Fibroblast of skin of abdomen (primary cell): ENCODE measurements at places on chromosomes 5 and 9.

GRCh38 chr5:84487963-84488362, 103.3 kb upstream of the EDIL3 start:
- DNase-seq = peak; percentile 89

DNA sequence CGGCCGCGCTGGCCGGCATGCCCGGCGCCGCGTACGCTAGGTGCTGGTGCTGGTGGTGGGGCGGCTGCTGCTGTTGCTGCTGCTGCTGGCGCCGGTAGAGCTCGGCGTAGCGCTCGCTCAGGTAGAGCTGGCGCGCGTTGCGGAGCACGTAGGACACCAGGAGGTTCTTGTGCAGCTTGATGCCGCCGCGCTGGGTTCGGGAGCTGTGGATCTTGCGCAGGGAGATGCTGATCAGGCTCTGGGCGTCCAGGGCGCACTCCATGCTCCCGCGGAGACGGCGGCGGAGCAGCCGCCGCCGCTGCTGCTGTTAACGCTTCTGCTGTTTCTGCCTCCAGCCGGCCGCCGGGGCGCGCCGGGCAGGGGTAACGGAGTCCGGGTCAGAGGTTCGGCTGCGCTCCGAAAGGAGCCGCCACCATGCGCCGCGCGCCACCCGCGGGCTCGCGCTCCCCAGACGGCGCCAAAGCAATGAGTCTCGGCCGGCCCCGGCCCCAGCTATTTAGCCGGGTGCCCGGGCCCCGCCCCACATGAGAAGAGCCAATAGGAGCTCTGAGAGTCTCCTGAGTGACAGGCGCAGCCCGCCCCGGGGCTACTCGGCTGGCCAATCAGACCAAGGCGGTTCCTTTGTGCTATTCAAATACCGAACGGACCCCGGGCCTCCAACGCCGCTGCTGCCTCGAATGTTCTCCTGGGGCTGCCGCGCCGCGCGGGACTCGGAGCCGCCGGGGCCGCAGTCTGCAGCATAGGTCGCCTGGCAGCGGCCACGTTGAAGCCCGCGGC, at the start of gene IER5L:
Gene IER5L, minus strand, starts transcription at position 471 of the 777 bp plus-strand sequence. Its CDS starts 209 bp downstream, at position 262.
- DNase-seq = peak; percentile 96

GRCh38 chr5:55959208-55959607, 35.6 kb downstream of the IL6ST start:
- DNase-seq = no peak

GRCh38 chr5:32307769-32308194, 5.0 kb downstream of the MTMR12 start:
- DNase-seq = no peak

- no peak for DNase-seq
Observed at GRCh38 chr9:114154600-114155102, 686 bp upstream of the COL27A1 start.

DNA sequence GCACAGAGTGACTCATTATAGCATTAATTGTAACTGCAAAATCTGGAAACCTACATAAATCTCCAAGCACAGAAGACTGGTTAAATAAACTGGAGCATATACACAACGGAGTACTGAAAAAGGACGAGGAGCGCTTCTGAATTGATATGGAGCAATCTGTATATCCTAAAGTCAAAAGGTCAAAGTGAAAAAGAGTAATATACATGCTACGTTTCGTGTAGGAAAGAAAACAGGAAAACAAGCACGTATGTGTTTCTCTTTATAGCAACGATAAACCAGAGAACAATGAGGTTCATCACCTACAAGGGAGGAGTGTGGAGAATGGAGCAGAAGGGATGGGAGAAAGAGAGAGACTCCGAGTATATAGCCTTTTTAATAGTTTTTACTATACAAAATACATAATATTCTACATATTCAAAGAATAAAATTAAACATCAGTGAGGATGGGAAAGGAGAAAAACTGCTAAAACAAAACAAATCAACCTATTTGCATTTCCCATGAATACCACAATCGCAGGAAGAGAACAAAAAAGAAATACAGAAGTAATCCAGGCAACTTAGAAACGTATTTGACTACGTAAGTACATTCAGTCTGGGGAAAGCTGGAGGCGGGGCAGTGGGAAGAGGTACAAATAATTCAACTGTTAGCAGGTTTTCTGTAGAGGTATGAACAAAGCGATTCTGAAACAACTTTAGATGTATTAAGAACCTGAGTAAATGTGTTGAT, 7.8 kb downstream of the ZFP62 start:
- DNase-seq = no peak

GRCh38 chr9:88767504-88767790, 223.8 kb upstream of the S1PR3 start:
- DNase-seq = no peak

GRCh38 chr5:98354922-98355321, 418.5 kb upstream of the RGMB start:
- DNase-seq = no peak

GRCh38 chr5:90690307-90690706, 131.7 kb downstream of the ADGRV1 start:
- no peak for DNase-seq

DNA sequence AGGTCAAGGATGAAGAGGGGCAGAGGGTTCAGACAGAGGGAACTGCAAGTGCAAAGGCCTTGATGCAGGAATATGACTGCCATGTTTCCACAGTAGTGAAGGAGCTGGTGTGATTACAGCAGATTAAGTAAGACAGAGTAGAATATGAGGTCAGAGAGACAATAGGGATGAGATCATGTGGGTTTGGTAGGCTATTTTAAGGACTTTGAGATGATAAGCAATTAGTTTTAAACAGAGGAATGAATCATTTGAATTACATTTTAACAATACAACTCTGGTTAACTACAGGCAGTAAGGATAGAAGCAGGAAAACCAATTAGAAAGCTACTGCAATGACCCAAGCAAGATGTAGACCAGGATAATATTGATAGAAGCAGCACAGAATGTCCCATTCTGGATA, 7.7 kb downstream of the CENPK start:
- no peak for DNase-seq

GRCh38 chr9:34256104-34256503, 73.0 kb downstream of the KIF24 start:
- no peak for DNase-seq

DNA sequence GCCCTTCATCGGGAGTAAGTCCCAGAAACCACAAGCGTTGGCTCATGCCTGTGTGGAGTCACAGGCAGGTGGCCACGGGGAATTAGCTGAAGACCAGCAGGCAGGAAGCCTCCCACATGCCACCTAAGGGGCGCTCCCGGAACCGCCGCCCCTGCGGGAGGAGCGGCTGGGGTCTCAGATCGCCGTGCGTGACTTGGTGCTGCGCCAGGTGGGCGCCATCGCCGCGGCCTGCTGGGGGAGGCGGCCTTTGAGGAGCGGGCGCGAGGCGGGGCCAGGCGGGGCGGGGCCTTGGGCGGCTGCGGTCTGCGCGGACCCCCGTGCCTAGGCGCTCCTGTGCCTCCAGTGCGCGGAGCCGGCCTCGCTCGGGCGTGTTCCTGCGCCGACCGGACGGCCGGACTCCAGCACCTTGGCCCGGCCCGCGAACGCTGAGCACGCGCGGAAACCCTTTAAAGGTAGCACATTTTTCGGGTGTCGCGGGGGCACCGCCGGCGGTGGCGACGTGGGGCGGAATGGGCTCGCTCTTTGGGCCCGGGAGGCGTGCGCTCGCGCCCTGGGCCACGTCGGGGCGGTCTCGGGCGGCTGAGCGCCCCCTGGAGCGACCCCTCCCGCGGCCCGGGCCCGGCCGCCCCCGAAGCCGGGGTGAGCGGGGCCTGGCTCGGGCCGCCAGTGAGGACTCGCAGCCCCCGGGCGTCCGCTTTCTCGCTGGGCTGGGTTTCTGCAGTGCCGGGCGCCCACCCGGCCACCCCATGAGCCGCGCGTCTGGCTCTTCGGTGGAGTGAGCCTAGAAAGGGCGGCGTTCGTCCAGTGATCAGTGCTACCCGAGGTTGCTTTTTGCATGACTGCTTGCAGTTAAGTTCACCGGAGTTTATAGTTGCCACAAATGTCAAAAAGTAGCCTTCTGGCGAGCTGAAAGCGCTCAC, 24.5 kb downstream of the LECT2 start:
- DNase-seq = no peak

DNA sequence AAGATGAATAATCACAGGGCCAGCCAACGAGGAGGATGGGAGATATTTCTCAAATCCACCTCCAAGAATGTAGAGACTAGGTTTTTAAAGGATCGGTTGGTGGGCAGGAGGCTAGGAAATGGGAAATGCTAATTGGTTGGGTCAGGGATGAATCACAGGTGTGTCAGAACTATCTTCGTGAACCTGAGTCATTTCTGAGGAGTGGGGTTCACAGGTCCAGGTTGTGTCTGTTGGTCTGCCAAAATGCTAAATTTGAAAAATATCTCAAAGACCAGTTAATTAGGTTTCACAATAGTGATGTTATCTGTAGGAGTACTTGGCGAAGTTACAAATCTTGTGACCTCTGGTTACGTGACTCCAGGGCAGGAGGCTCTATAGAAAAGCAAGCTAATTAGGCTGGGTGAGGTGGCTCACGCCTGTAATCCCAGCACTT, 2.6 kb upstream of the PLAA start:
- DNase-seq = no peak

DNA sequence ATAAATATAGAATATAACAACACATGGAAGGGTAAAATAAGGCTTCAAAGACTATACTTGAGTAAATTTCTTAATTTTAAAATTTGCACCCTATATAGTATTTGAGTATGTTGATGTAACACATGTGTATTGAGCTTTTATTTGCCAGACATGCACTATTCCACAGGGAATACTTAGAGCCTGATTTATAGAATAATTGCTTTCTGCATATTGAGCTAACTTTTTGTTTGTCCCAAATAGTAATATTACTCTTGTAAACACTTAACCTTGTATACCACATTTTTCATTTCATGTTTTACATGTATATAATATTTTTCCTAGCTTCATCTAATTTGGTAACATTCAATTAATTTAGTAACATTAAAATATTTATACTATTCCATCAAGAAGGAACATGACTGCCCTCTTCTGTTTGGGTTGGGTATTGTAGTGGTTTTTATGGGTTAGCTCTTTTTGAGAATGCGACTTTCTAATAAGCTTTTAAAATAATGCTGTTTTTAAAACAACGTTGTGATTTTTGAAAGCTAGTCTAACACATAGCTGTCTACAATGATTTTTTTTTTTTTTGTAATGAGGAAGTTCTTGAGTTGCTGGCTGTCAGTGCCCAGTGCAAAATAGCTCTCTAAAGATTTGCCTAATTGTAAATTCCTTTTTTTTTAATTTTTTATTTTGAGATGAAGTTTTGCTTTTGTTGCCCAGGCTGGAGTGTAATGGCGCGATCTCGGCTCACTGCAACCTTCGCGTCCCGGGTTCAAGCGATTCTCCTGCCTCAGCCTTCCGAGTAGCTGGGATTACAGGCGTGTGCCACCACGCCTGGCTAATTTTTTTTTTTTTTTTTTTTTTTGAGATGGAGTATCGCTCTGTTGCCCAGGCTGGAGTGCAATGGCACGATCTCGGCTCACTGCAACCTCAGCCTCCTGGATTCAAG, 4.8 kb downstream of the SUB1 start:
- DNase-seq = peak; percentile 59

- no peak for DNase-seq
Observed at GRCh38 chr9:81069923-81070322, 619.4 kb downstream of the TLE1 start.

GRCh38 chr9:14935106-14935751, 25.0 kb upstream of the FREM1 start:
- no peak for DNase-seq

- peak; percentile 9 for DNase-seq
Observed at GRCh38 chr5:106637275-106637674, 1033.5 kb downstream of the EFNA5 start.

- no peak for DNase-seq
Observed at GRCh38 chr5:171669571-171669970, 116.0 kb upstream of the SMIM23 start.

DNA sequence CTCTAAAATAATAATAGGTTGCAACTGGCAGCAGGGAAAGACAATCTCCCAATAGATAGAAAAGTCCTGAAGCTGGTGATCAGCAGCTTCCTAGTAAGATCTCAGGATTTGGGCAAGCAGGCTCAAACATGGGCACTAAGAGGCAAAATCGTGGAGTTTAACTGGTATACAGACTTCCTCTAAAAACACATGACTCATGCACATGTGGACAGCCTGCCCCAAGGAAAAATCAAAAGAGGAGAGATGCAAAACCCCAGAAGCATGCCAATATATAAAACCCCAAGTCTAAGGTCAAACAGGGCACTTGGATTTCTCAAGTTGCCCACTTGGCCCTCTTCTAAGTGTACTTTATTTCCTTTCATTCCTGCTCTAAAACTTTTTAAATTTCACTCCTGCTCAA, 62.8 kb downstream of the CDKN2A start:
- no peak for DNase-seq

DNA sequence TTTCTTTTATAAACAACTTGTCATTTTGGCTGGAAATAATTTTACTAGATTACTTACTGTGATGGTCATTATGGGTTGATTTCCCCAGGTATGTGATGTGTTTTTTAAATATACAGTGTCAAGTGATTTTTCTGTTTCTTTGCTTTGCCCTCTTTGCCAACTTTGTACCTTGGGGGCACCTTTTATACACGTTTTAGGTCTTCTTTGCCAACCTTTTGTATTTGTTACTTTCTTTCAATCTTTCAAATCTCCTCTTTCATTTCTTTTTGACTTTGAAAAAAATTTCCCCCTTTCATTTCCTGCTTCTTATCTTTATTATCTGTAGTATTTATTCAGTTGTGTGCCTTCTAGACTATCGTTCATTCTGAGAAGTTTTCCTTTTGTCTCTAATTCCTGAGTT, 65.4 kb upstream of the DHFR start:
- DNase-seq = no peak

GRCh38 chr5:121899346-121899745, 47.7 kb downstream of the FTMT start:
- no peak for DNase-seq

GRCh38 chr5:141663506-141663905, 12.3 kb upstream of the FCHSD1 start:
- no peak for DNase-seq

- no peak for DNase-seq
Observed at GRCh38 chr5:92181656-92182055, 798.5 kb upstream of the ARRDC3 start.

GRCh38 chr5:14280294-14280854, 137.2 kb downstream of the TRIO start:
- DNase-seq = no peak

DNA sequence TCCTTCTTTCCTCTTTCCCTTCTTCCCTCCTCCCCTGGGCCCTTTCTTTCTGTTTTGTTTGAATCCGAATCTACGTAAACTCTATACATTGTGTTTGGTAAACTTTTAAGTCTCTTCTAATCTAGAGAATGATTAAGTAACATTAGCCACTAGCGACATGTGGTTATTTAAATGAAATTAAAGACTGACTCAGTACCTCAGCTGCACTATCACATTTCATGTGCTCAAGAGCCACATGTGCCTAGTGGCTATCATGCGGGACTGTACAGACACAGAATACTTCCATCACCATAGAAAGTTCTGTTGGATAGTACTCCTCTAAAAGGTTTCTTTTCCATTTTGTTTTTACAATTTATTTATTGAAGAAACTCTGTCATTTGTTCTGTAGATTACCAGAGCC, 29.0 kb downstream of the DCTN4 start:
- no peak for DNase-seq

DNA sequence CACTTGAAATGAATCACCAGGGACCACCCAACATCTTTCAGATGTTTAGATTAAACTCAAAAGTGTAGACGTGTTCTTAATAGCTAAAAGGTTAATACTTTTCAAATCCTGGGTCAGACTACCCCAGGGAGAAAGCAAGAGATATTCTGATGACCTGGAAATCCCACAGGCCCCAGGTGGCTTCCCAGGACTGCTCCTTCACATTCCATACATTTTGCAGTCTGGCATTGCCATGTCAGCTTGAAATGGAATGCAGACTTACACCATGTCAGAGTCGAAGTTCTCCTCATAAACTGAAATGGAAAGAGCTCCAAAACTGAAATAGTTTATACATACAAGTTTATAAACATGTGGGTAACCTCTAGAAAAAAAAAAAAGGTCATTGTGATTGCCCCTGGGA, 61.5 kb downstream of the TMEM167A start:
- DNase-seq = no peak
